Stimulated activated CD4-positive, alpha-beta T cell treated with anti-CD3 and anti-CD28 coated beads, Interleukin-1b, Interleukin-23, amount 100 ng/mL, for 48 hours (primary cell): ENCODE measurements at places on chromosomes 7 and 10.

- DNase-seq: no peak
These were observed 218.6 kb upstream of the SLC26A5 start for GRCh38 chr7:103664577-103664976.

- peak; percentile 75 for DNase-seq
These were observed 125.7 kb downstream of the RGS10 start for GRCh38 chr10:119416855-119417254.

GRCh38 chr10:109587366-109587765 lies 335.9 kb downstream of the XPNPEP1 start:
- DNase-seq: no peak

- DNase-seq: no peak
These were observed 12.8 kb downstream of the MDFIC start for GRCh38 chr7:114934713-114935112.

- no peak for DNase-seq
These were observed 23.1 kb downstream of the DKK1 start for GRCh38 chr10:52337225-52337624.

DNA sequence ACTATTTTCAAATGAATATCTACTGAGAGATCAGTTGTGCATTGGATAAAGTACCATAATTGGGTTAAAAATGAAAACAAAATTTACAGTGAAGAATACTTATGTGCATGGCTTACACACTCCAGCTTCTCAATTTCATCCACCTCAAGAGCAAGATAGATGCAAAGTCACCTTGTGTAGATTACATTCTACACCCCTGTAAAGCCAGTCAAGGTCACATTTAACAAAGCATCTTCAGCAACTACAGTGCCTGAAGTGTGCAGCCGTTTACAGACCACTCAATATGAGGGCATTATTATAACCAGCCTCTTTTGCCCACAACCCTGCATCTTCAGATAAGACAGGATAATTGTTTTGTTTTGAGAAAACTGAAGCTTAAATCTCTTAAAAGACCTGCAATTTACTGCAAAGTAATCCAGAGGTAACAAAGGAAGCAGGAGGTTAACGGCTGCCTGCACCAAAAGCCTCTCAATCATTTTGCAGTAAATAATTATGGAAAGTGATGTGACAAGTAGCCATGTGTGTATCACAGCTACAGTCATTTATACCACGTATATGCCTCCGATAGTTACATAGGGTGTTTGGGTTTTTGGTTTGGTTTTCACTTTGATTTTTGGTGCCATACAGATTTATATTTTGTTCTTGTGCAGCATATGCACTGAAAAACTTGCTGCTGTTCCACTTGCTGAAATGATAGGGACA lies 4.9 kb downstream of the PURB start:
- DNase-seq: no peak

GRCh38 chr7:2621948-2622640 lies 9.7 kb upstream of the TTYH3 start:
- DNase-seq: no peak

- DNase-seq: no peak
These were observed 618.3 kb downstream of the LRMDA start for GRCh38 chr10:76049581-76050290.

DNA sequence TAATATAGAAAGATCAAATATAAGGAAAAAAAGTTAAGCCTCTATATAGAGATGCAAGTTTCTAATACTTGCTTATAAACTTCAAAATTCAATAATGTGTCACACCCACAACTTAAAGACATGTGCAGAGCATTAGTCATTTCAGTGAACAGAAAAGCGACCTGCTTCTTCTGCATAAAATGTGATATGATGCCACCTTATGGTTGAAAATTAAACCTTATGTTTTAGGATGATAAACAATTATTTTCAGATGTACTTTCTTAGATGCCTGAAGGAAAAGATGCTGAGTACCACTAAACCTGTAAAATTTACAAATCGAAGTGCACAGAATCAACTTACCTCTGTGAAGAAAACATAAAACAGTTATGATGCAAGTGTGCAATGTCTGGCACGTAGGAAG lies 96.0 kb downstream of the MTERF1 start:
- DNase-seq: no peak

DNA sequence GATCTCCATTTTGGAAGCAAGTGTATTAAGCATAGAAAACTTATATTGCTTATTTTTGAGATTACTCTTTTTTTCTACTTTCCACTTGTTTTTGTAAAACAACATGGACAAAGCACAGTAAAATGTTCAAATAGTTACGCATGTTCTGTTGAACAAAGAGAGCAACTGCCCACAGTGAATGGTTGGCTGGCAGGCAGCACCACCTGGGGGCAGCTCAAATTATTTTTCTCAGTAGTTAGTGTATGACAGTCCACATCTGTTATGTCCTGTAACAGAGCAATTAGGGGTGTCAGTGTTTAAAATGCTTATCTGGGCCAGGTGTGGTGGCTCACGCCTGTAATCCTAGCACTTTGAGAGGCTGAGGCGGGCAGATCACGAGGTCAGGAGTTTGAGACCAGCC lies 46.1 kb upstream of the CACUL1 start:
- no peak for DNase-seq

DNA sequence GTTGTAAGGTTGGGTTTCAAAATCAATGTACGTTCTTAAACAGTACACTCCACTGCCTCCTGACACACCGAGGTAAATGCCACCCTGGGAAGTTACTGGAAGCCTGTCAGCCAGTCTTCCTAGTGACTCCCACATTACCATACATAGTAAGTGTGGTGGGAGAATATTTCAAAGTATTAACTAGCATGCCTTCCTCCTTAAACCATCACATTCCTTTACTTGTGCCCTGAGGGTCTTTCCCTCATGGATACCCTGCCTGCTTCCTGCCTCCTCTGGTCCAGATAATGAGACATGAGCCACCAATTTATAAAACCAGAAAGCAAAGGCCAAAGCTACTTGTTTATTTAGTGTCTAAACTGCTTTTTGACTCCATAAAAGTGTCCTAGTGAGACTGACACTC lies 23.3 kb upstream of the SORCS3 start:
- no peak for DNase-seq

DNA sequence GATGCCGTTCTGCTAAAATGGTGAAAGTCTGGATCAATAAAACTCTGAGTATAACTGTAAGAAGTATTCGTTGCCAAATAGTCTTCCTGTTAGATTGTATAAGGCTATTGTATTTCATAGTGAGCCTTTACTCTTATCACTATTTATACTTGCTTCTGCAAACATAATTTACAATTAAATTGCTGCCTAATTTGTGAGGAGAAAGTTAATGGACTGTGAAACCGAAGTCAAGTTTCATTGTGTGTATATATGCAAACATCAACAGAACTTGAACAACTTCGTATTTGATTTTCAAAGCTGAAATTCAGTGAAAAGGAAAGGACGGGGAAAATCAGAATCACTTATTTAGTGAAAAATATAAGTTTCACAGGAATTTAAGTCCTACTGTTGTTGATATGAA lies 135.9 kb upstream of the CCDC6 start:
- DNase-seq: no peak

GRCh38 chr7:141946796-141947195 lies at the start of gene CLEC5A:
CLEC5A (minus strand) TSS chr7:141946974; CDS start chr7:141946292, 682 bp downstream.
- no peak for DNase-seq

DNA sequence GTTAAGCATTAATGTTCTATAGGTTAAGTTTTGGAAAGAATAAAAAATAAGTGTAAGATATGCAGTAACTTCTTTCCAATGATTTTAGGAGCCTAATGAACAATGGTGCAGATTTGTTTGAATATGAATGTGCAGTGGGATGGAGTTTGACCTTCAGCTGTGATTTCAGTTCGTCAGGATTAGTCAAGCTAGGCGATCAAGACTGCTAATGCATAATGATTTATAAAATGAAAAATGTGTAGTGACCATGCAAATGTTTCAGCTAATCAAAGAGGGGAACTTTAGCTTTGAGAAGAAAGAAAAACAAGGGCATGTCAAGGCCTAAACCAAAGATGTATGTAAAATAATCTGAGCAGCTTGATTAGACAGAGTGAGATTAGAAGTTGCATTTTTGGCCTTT lies 208.5 kb downstream of the FOXP2 start:
- DNase-seq: no peak

DNA sequence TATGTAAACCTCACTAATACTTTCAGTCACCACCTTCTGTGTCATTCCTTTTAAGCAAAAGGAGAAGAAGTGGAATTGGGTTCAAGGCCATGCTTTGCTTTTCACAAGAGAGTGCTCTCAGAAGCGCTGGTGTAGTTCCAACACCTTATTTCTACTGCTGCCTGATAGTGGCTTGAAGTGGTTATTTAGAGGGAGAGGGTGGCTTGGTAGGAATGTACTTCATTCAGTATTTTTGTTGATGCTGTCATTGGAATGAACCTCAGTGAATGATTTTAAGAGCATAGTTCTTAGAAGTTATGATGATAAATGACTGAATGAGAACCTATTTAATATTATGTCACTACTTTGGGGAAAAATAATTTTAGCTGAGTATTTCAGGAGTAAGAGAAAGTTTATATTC lies 396.7 kb downstream of the EXOC4 start:
- no peak for DNase-seq

GRCh38 chr10:72260239-72260975 lies 13.3 kb upstream of the DDIT4 start:
- DNase-seq: peak; percentile 95

GRCh38 chr10:44715136-44715535 lies 196.0 kb upstream of the TMEM72 start:
- no peak for DNase-seq

DNA sequence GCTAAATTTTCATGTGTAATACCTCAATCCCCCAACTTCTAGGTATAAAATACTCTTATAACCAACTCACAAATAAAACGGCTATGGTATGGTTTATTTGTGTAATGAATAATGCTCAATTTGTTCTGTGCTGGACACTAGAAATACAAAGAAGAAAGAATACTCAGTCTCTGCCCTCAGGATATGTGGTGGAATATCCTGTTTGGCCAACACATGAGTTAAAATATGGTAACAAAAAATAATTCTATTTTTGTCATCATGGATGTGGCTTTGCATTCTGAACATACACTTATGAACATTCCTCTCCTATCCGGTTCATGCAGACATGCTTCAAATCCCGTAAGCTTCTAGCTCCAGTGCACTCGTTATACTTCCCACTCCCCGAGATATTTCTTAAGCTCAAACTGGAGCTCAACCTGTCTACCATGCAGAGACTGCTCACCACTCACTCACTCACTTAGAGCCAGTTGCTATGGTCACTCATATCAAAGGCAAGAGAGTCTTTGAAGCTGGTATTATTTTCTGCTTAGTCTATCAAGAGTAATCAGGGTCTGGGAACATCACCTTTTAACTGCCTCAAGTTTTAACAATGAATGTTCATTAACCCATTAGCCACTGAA lies 53.8 kb upstream of the SLC16A12 start:
- no peak for DNase-seq

DNA sequence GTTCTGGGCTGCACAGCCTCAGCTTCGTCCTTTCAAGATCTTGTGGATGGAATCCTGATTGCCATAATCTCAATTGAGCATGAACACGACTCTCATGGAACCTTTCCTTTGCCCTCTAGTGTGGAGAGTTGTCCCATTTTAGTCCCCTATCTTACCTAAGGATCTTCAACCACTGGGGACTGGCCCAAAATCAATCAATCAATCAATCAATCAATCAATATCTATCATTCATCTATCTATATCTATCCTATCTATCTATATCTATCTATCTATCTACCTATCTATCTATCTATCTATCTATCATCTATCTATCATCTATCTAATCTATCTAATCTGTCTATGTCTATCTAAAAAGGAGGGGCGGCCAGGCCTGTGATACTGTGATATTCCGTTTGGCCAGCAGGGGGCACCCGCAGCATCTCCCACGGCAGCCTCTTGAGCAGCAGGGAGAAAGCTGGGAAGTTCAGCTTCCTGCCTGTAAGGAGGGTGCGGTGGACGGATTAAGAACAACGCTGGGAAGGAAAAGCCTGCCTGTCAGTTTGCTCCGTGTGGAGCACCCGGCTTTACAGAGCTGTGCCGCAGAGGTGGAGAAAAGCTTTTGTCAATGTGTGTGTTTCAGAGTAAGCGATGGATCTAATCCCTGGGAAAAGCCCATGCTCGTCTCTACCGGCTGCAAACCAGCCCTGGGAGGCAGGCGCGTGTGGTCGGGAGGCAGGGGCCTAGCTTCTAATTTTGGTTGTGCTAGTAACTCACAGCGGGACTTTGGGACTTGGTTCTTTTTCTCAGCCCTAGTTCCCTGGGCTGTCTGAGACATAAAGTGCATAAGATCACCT lies 124.9 kb downstream of the SH2D4B start:
- peak; percentile 62 for DNase-seq

DNA sequence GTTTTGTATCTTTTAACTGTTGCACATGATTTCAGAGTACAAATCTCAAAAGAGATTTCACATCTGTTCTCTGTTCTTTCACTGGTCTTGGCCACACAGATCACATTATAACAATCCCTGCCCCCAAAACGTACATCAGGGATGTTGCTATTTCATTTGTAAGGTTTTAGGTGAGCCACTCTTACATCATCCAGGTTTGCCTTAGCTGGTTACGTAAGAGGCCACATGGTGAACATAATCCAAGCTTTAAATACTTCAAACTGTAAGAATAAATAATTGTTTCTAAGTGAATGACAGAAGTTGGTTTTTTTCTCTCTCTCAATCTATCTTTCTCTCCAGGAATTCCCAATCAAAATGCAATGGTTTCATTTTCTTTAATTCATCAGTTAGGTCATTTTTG lies 245.9 kb upstream of the HGF start:
- no peak for DNase-seq

- DNase-seq: no peak
These were observed 294.0 kb upstream of the VWC2 start for GRCh38 chr7:49479441-49479840.

GRCh38 chr7:96415293-96415940 lies 93.5 kb upstream of the SLC25A13 start:
- DNase-seq: no peak

GRCh38 chr7:50739744-50740435 lies 42.8 kb downstream of the GRB10 start:
- DNase-seq: peak; percentile 54

GRCh38 chr10:87976101-87976743 lies 112.8 kb downstream of the PTEN start:
- DNase-seq: no peak

GRCh38 chr7:107803009-107803610 lies at the start of gene SLC26A3:
SLC26A3 (minus strand) TSS chr7:107803223; CDS start chr7:107794509, 8,714 bp downstream.
- no peak for DNase-seq

GRCh38 chr7:90007831-90008230 lies 146.4 kb upstream of the STEAP1 start:
- DNase-seq: no peak

GRCh38 chr10:31345886-31346285 lies 26.9 kb downstream of the ZEB1 start:
- DNase-seq: no peak

DNA sequence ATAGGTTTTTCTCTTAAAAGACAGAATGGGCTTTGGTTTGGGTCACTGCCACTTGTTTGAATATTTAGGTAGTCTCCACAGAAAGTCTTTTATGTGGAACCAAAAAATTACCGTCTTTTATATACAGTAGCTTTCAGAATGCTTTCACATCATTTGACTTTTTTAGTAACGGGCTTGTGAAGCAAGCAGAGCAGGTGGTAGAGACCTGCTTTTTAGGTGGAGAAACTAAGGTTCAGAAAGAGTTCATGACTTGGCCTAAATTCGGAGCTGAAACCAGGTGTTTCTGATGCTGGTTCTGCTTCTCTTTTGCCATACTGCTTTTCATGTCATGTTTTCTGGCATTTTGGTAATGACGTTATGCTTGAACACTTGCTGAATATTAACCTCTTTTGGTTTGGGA lies 36.3 kb downstream of the GARS1 start:
- DNase-seq: no peak

- DNase-seq: no peak
These were observed 56.2 kb downstream of the OAT start for GRCh38 chr10:124362568-124362967.
